Central memory CD8-positive, alpha-beta T cell (primary cell): ENCODE measurements at places on chromosomes 3 and 15.

DNA sequence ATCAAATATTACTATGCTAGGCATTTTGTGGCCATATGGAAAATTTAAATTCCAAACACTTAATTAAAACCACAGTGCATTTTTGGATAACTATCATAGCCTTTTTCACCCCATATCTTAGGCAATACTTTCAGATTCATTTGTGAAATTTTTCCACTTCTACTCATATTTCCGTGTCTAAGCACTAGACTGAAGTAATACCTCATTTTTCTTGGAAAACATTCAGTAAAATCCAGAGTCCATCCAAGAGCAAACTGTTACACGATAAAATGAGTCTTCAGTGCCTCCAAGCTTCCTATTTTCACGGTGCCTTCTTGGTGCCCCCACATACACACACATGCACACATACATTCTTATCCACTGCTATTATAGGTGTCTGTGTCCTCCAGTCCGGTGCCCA, 845.9 kb downstream of the TBL1XR1 start:
- no peak for DNase-seq

DNA sequence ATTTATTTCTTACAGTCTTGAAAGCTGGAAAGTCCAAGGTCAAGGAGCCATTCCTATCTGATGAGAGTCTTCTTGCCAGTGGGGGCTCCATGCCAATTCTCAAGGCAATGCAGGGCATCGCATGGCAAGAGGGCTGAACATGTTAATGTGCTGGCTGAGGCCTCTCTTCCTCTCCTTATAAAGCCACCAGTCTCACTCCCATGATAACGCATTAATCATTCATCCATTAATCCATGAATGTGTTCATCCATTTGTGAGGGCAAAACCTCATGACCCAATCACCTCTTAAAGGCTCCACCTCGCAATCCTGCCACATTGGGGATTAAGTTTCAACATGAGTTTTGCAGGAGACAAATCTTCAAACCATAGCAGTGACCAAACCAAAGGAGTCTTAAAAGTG, 118.3 kb downstream of the PROS1 start:
- no peak for DNase-seq

GRCh38 chr3:167067787-167068161, 312.3 kb downstream of the ZBBX start:
- no peak for DNase-seq

- no peak for DNase-seq
Measured at GRCh38 chr3:174376346-174376745, 482.8 kb upstream of the NAALADL2 start.

DNA sequence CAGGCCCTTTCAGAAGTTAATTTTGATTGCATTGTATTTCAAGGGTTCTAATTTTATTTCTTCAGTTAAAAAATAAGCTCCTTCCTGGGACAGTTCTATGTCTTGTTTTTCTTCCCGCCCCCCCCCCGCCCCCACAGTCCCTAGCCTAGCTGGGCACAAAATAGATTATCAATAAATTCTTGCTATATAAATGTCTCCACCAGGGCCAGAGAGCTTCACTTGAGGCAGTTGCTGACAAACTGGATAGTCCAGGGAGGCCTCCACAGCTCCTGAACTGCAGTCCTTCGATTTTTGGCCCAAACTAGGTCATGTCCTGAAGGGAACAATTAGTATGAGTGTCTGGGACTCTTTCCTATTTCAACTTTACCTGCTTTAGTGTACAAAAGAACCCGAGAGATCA, 9.9 kb upstream of the CSPG5 start:
- no peak for DNase-seq

- DNase-seq: no peak
Measured at GRCh38 chr3:13063225-13063624, 10.0 kb downstream of the IQSEC1 start.

GRCh38 chr15:31108836-31109235, 7.3 kb upstream of the TRPM1 start:
- DNase-seq: no peak

GRCh38 chr15:41465822-41466421, 27.8 kb upstream of the ITPKA start:
- DNase-seq: no peak

GRCh38 chr15:93288728-93289294, 199.8 kb upstream of the RGMA start:
- DNase-seq: no peak

DNA sequence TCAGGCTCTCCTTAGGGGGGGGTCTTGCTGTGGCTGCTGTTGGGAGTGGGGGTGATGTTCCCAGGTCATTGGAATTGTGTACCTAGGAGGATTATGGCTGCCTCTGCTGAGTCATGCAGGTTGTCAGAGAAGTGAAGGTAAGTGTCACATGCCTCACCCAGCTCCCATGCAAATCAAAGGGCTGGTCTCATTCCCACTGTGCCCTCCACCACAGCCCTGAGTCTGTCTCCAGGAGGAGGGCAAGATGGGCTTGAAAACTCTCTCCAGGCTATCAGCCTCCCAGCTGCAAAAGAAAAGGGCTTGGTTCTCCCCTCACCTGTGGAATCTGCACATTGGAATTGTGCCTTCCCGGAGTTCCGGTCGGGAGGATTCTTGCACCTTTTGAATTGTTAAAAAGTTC, 580.5 kb downstream of the NSUN3 start:
- DNase-seq: no peak

DNA sequence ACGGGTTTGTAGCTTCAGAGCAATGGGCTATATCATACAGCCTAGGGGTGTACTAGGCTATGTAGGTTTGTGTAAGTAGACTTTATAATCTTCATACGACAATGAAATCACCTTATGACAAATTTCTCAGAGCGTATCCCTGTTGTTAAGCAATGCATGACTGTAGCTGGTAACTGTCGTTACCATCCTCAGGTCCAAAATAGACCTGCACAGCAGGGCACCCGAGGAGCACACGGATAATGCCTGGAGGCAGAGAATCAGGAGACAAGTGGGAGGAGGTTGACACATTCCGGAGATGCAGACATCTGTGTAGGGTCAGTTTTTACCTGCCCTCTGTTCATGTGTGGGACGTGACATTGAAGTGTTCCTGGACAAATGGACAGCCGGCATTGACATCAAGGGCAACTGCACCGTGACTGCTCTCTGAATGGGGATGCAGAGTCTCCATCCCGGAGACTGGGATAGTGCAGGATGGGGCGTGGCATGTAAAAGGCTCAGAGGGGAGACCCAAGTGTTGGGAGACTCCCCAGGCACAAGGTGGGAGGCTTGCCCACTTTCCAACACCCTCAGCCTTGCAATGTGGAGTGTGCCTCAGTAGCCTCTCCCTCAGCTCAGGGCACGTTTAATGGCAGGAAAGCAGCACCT, 45.9 kb upstream of the PGPEP1L start:
- no peak for DNase-seq

- no peak for DNase-seq
Measured at GRCh38 chr15:67063689-67064606, 1.5 kb upstream of the SMAD3 start.

- no peak for DNase-seq
Measured at GRCh38 chr3:25870452-25870851, 80.6 kb downstream of the OXSM start.

GRCh38 chr3:67048715-67049074, 50.6 kb downstream of the KBTBD8 start:
- DNase-seq: no peak

GRCh38 chr15:88090481-88091011, 166.0 kb downstream of the NTRK3 start:
- DNase-seq: no peak

DNA sequence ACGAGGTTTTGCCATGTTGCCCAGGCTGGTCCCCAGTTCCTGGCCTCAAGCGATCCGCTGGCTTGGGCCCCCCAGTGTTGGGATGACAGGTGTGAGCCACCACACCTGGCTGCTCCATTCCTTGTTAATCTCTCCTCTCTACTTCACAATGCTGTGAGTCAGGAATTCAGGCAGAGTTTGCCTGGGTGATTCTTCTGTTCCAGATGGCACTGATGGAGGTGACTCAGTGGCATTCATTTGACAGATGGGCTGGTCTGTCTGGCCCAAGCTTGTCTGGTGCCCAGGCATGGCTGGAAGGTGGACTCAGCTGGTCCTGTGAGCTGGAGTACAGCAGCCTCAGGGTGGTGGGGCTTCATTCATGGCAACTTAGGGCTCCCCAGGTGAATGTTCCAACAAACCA, 43.2 kb downstream of the SLC6A20 start:
- DNase-seq: no peak

- no peak for DNase-seq
Measured at GRCh38 chr3:146813496-146813895, 208.3 kb upstream of the PLSCR5 start.

- DNase-seq: no peak
Measured at GRCh38 chr15:54305138-54305537, 326.9 kb downstream of the UNC13C start.

GRCh38 chr15:52667597-52667996, 11.6 kb downstream of the ATOSA start:
- DNase-seq: no peak

GRCh38 chr3:185753354-185753753, 71.5 kb downstream of the IGF2BP2 start:
- DNase-seq: no peak

DNA sequence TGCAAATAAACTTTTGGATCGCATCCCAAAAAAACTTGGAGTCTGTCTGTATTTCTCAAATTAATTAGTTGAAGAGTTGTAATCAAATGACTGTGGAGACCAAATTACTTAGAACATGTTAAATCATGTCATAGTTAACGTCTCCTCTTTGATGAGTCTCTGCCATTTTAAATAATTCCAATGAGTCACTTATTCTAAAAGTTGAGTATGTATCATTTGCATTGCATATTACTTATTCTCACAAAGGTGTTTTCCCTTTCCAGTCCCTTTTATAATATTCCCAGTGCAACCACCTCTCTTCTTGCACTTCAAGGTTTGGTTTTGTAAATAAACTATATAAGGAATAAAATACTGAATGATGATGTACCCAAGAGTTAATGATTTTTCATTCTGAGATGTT, 36.0 kb upstream of the MBNL1 start:
- no peak for DNase-seq

GRCh38 chr15:63473999-63474809, 30.2 kb upstream of the USP3 start:
- peak; percentile 22 for DNase-seq

DNA sequence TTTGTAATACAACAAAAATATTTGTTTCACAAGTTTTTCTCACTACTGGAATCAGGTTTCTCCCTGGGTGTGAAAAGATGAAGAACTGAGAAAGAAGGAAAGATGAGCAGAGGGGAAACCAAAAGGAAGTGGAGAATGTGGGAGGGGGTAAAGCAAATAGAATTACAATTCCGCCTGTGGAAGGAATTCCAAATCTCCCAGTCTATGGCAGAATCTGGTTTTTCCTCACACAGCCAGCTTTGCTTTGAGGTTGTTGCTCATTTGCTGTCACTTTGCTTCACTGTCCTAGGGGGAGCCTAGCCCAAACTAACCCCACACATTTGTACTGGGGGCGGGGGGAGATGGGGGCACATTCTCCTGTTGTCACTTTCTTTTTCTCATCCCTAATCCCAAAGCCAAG, 43.9 kb downstream of the RPL22L1 start:
- no peak for DNase-seq

GRCh38 chr3:111681661-111682426, 86.7 kb upstream of the ZBED2 start:
- no peak for DNase-seq

DNA sequence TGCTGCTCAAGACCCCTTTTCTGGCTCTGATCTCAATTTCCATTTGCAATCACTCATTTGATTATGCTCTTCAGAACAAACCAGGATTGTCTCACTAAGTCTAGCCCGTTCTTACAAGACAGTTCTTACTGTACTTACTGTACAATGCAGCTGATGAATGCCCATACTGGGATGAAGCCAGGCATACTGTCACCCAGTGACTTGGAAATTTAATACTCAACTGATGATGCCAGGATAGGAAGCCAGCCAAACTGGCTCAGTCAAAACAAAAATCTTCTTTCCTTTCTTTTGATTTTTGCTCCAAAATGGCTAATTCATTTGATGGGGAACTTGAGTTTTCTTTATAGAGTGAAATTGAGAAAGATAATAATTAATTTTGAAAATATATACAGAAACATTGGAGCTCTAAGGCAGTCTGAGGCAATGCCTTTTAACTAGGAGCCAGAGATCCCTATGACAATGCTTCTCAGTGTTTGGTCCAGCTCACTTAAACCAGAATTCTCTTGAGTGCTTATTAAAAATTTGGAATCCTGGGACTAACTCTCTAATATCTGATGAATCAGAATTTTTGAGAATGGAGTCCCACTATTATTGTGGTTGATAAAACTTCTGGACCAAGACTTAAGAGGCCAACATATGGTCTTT, 265.6 kb upstream of the THBS1 start:
- DNase-seq: no peak

GRCh38 chr3:62178739-62179600, 194.4 kb downstream of the FEZF2 start:
- no peak for DNase-seq

- DNase-seq: no peak
Measured at GRCh38 chr3:72448858-72449257, 399.4 kb downstream of the SHQ1 start.

GRCh38 chr3:39038165-39038564, 13.6 kb downstream of the SCN11A start:
- no peak for DNase-seq

DNA sequence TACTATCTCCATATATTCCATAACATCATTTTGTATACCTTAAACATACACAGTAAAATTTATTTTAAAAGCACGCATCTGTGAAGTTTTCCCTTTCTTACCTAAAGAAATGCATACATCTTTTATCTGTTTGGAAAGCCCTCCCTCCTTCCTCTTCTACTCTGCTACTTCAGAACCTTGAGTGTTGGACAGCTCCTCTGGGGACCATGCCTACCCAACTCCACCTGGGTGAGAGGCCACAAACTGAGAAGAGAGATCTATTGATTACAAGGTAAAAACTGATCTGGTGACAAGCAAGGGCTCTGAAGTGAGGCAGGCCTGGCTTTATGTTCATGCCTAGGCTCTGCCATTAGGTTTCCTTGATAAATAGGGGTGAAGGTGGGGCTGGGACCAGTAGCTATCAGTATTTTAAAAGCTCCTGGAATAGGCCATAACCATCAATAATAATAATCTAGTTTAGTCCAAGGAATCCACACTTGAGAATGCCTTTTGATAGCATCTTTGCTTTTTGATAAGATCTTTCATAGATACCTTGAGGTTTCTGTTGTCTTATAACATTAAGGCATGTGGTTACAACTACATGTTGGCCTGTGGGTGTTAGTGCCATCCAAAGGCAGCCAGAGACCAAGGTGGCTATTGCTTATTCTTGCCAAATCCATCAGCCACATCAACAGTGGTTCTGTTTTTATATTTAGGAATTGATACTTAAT, 148.8 kb downstream of the KCNMB2 start:
- DNase-seq: no peak
